ENCODE measurements at places on chromosomes 2 and 18. TPM values are rescaled to one million over a fixed set of nuclear protein-coding genes. Genes with fewer than 3 reads are reported as not detected.
A peak's percentile ranks its signal among the peaks of the same experiment; 100 is the strongest.

GRCh38 chr18:2337552-2338141 is 233.7 kb downstream of the METTL4 start:
- peak; percentile 85 for DNase-seq

Gene NYAP2
- total RNA-seq: not detected

Gene COL5A2
- total RNA-seq: 159 TPM

GRCh38 chr2:118854507-118855345 is 7.3 kb upstream of the EN1 start:
- peak; percentile 78 for DNase-seq

Gene LBX2
- total RNA-seq: 1.6 TPM

DNA sequence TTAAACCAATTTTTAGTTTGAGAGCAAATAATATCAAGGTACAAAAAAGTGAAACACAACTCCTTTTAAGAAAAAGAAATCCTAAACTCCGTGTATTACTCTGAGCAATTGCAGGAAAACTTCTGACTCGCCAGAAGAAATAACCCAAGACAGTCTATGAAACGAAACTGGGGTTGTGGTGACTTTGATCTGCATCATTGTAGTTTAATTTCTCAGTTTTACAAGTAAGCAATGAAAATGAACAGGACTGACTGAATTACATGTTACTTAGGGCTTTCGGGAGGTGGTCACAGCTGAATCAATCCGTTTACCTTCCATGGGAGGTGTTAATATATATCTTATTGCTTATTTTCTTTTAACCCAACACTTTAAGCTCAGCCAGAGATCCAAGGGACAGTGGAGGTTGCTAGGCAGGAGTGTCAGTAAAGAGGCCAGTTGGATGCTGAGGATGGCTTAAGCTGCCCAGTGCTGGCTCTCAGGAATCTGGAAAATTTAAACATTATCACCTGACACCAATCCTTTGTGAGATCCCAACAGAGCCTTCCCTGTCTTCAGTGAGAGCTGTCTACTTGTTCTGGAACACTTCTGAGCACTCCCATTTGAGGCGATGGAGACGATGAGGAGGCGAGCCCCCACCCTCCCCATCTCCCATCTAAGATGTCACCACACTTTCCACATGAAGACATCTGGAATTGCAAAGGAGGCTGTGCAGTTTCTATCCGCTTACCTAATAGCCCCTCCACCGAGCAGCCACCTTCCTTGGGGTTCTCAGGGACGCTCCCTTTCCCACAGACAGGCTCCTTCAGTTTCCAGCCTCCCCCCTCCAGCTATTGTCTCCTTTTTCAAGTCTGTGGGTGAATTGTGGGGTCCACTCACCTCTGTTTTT is 3.6 kb upstream of the RAB31 start:
- no peak for DNase-seq

Gene GRHL1
- 3.3 TPM for total RNA-seq

GRCh38 chr18:57916684-57917083 is 113.6 kb upstream of the ATP8B1 start:
- DNase-seq: no peak

Gene SERPINB13
- total RNA-seq: not detected

DNA sequence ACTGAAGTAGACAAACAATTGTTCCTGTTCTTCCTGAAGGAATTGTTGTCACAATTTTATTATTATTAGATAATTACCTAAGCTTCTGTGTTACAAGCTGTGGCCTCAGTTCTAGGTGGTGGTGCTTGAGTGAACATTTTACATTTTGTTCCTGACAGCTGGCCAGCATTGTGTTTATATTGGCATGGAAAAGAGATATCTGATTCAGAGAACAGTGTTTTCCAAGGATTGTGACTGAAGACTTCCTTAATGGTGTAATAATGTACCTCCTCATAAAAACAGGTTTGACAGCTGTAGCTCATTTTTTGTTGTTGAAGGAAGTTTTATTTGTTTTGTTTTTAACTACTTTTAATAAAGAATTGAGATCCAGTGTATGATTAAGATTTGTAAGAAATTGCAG is 95.2 kb downstream of the EPB41L5 start:
- no peak for DNase-seq

DNA sequence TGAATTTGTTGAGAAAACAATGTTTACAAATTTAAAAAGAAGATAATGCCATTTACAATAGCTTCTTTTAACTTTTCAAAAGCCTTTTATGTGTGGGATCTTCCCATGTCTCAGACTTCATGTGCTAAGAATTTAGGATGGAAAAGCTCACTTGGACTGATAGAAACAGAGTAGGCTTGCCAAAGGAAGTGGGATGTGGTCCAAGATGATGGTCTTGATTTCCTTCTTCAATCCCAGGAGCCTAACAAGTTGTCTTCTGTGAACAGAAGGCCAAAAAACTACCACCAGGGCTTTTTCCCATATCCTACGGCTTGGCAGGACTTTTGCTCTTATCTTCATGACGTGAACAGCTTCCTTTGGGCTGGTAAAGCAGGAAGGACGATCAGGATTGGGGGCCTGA is 9.5 kb downstream of the CXCR4 start:
- no peak for DNase-seq

Gene DNPEP
- total RNA-seq: 127 TPM

DNA sequence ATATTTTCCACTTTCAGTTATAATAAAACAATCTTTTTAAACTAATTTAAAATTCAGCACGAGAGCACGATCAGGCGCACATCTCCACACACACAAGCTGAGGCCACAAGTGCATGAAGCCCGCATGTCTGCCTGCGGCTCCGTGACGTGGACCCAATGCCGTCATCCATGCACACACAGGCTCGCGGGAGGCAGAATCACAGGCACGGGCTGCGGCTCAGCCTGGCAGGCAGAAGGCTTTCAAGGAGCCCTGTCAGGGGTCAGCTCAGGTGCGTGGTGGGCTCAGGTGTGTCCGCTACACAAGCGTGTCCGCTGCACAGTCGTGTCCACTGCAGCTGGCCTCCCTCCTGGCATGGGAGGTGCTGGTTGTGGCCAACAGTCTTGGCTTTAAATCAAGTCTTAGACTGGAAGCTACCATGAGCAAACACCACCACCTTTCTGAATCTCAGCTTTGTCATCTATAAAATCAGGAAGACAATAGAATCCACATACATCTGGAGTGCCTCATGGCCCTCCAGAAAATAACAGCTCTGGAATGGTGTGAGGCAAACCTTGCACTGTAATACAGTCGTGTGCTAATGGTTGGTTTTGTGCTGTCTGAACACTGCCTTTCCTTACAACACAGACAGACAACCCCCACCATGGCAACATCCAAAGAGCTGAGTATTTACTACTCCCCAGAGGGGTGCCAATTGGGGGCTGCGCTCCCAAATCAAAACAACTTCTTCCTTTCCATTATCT is 210.1 kb downstream of the NDUFA10 start:
- DNase-seq: no peak

GRCh38 chr2:197515315-197515738 is 539 bp upstream of the MOB4 start:
- no peak for DNase-seq

DNA sequence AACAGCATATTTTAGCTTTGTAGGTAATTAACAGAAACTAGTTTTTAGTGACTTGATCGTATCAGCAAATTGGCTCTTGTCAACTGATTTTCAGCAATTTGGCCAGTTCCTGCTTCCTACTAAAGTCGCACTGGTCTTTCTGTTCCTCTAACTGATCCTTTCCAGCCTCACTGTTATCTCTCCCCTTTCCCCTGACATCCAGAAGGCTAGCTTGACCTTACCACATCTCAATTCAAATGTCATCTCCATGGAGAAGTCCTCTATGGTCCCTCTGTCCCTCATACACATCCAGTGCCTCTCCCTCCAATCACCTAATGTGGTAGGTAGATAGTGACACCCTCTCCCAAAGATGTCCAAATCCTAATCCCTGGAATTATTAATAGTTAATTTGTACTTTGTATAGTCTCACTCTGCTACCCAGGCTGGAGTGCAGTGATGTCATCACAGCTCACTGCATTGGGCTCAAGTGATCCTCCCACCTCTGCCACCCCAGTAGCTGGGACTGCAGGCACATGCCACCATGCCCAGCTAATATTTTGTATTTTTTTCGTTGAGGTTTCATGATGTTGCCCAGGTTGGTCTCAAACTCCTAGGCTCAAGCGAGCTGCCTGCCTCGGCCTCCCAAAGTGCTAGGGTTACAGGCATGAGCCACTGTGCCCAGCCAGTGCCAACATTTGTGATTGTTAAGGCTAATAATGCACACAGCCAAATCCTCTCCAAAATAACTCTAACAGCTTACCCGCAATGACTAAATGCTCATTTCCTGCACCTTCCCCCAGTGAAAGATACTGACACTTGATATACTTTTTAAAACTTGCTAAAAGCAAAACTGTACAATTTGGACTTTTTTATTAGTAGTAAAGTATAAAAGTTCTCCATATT is 16.9 kb downstream of the PSTPIP2 start:
- DNase-seq: no peak

DNA sequence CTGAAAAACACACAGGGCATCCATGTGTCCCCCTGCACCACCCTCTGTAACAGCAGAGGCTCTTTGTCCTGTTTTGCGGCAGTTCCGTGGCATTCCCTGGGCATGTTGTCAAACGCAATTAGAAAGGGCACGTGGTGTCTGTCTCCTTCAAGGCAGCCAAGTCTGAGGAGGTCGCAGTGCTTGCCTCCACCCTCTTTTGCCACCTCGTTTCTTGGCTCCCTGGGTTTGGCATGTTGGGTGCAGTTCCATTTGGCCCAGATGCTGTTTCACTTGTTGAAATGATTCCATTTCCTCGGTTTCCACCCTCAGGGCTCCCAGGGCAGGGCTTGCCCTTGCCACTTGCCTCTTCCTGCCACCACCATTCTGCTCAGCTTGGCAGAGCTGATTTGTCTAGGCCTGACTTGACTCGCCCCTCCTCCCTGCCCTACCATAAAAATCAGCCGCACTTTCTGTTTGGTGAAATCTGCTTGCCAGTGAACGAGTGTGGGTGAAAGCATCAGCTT is 12.4 kb downstream of the CCL20 start:
- no peak for DNase-seq

GRCh38 chr2:71878626-71879508 is 268.8 kb downstream of the CYP26B1 start:
- no peak for DNase-seq

DNA sequence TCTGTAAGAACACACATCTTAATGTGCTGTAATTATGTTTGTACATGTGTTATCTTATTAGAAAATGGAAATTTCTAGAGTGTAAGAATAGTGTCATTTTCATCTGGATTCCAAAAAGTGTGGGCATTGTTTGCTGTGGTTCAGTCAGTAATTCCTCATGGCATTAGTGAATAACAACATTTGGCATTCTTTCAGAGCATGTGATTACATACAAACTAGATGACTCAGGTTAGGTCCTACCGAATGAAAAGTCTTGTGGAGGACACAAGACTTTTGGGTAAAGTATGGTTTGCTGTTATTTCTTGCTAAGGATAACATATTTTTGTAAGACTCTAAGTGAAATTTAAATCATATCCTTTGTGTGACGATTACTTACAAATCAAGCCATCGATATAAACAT is 593.1 kb upstream of the NRXN1 start:
- no peak for DNase-seq

- DNase-seq: peak; percentile 77
Observed at GRCh38 chr2:223306371-223306770, 254.4 kb downstream of the KCNE4 start.

Gene SERPINB4
- total RNA-seq: 0.54 TPM

- DNase-seq: no peak
Observed at GRCh38 chr2:187985923-187986322, 305.8 kb upstream of the GULP1 start.

Gene THOC1
- 65.6 TPM for total RNA-seq

DNA sequence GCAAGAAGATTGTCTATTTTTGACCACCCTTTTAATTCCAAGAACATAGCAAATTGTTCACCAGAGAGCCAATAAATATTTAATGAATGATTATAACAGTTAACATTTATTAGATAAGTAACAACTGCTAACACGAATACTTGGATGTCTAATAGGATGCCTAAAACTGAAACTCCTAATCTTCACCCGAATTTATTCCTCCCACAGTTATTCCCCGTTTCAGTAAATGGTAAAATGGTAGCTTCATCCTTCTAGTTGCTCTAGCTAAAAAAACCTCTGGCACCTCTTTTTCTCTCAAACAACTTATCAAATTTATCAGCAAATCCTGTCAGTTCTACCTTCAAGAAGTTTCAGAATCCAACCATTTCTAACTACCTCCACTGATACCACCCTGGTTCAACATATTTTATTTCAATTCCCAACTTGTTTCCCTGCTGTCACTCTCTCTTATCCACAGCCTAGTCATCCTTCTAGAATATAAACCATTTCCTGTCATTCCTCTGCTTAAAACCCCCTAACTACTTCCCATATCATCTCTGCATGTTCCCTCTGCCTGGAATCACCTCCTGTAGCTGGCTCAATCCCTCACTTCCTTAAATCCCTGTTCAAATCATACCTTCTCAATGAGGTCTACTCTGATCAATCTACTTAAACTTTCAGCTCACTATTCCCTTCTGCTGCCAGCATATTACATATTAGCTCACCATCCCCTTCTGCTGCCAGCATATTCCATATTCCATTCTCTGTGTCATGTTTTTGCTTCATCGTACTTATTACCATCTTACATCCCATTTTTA is 93.8 kb downstream of the ROCK2 start:
- DNase-seq: no peak

Gene CXCR1
- not detected for total RNA-seq

DNA sequence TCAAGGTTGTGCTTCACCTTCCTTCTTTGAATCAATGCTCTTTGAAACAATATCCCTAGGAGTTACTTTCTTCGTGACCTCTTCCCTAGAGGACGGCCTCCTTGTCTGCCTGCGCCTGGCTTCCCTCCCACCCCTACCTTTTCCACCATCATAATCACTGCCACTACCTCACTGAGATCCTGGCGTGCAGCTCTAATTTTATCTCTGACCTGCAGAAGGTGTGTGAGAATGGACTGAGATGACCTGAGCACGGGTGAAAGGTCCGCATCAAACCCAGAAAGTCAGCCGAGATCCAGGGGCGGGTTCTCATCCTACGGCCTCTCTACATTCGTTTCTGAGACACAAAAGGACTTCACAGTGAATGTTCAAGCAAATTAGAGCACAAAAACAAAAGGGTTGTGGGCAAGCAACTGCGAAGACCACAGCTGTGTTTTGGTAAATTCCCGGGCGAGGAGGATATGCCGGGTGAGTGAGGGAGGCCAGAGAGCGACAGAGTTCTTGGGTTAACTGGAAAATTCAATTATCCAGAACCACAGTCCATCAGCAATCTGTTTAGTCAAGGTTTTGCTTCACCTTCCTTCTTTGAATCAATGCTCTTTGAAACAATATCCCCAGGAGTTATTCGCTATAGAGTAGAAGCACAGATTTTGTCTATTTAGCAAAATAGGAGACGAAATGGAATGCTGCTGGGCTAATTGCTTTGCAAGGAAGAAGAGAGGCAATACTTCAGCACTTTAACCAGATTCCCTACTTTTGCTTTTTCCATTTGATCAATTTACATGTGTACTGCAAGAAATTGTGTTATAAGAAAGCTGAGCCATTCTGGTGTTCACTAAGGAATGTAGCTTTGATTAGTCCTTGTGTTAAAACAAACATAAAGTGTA is 212.6 kb downstream of the ACKR3 start:
- DNase-seq: no peak
